ENCODE measurements at places on chromosomes 1 and 21. TPM values are rescaled to one million over a fixed set of nuclear protein-coding genes. Genes with fewer than 3 reads are reported as not detected.
A peak's percentile ranks its signal among the peaks of the same experiment; 100 is the strongest.

DNA sequence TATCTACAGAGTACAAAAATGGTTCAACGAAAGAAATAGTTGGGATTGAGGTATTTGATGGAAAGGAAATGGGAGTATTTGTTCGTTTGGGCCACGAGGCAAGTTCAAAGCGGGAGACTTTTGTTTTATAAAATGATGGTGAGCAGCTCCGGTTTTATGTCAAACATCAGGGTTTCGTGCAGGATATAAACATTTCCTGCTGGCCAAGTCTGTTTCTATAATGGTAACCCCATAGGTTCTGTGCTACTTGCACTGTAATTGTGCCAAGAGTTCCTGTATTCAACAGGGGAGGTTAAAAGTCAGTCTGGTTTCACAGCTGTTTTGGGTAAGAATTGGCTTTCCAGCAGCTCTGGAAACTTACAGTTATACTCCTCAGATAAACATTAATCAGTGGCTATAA is 290.3 kb upstream of the NRIP1 start:
- no peak overlapping the region for H3K27ac ChIP-seq
- DNase-seq = no peak
- H3K27me3 ChIP-seq = no peaks in the 10 kb centered on the region
- H3K36me3 ChIP-seq = no peaks in the 10 kb centered on the region
- peaks cover 3% of the 10 kb centered on the region for H3K4me1 ChIP-seq

DNA sequence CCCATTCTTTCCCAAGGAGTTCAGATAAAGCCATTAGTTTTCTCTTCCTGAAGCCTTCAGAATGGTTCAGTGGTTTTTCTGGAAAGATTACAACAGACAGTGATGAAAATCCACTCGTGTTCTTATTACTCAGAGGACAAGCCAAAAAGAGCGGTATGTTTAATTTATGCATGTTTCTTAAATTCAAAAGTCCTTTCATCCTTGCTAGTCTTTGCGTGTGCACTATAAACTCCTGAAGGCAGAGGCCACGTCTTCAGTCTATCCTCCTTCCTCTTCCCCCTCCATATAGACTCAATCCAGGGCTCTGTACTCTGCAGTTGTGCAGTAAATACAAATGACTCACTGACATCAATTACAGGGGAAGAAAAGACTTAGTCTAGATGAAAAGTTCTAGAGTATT is 409.2 kb upstream of the PLXNA2 start:
- DNase-seq = no peak
- H3K4me1 ChIP-seq = no peaks in the 10 kb centered on the region
- no peak overlapping the region for H3K4me3 ChIP-seq
- H3K27ac ChIP-seq = no peak overlapping the region
- H3K27me3 ChIP-seq = peaks cover 24% of the 10 kb centered on the region

DNA sequence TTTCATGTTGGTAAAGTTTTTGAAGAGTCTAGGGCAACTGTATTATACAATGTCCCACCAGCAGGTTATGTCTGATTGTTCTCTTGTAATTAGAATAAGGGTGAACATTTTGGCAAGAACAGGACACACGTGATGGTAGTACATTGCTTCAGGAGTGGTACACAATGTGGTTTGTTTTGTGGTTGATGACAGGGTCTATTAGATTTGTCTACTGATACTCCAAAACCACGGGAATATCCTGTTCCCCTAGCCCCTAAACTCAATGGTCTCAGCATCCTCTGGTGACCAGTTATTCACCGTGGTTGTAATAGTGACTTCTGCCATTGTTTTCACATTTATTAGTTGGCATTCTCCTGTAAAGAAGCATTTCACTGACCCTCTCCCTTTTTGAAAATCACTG is 22.1 kb upstream of the ACTA1 start:
- H3K4me1 ChIP-seq = no peaks in the 10 kb centered on the region
- H3K4me3 ChIP-seq = no peak overlapping the region
- H3K27ac ChIP-seq = no peak overlapping the region
- peaks cover 29% of the 10 kb centered on the region for H3K36me3 ChIP-seq
- DNase-seq = no peak
- H3K27me3 ChIP-seq = no peaks in the 10 kb centered on the region

- H3K4me1 ChIP-seq = no peaks in the 10 kb centered on the region
- H3K4me3 ChIP-seq = no peak overlapping the region
- H3K36me3 ChIP-seq = no peaks in the 10 kb centered on the region
- DNase-seq = no peak
Measured at GRCh38 chr21:39047046-39047445, 136.2 kb downstream of the PSMG1 start.

DNA sequence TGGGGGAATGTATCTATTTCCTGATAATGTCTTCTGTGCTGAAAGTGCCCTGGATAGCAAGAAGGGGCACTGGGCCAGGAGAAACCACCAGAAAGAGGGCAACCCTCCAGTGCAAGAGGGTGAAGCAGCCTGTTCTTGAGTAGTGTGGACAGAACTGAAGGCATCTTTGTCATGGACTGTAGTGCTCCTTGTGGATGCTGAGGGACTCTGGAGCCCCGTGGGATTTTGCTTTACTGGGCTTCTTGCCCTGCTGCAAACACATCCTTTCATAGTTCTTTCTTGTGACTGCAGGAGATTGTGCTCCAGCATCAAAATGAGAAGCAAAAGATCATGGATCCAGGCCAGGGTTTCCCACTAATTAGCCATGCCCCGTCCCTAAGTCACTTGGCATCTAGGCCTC is 300.6 kb downstream of the ZNF326 start:
- H3K27ac ChIP-seq = no peak overlapping the region
- DNase-seq = no peak
- no peaks in the 10 kb centered on the region for H3K36me3 ChIP-seq
- H3K4me3 ChIP-seq = no peak overlapping the region
- peaks cover 1% of the 10 kb centered on the region for H3K27me3 ChIP-seq
- no peaks in the 10 kb centered on the region for H3K4me1 ChIP-seq

- no peak for DNase-seq
- H3K36me3 ChIP-seq = peaks cover 19% of the 10 kb centered on the region
- no peak overlapping the region for H3K27ac ChIP-seq
- H3K4me3 ChIP-seq = no peak overlapping the region
Measured at GRCh38 chr1:39872698-39873097, 10.6 kb downstream of the TRIT1 start.

DNA sequence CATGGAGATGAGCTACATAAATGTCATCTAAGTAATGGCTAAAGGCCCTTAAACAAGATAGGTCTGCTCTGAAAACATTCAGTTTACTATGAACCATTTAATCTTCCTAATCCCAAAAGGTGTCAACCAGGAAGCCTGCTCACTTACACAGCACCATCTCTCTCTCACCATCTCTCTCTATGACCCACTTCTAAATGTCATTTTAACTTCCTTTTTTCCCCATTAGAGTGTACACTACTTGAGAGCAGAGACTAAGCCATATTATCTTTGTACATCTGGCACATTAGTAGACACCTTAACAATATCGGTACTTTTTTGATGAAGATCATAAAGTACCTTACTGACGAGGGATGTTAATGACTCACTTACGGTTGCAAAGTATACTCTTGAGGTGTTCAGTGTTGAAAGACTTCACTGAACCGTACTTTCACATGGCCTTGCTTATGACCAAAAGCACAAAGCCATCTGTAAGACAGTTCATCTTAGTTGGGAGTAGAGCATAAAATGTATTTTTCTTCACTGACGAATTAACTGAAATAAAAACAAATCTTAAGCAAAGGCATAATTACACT is 25.4 kb downstream of the FBXO42 start:
- peaks cover 6% of the 10 kb centered on the region for H3K36me3 ChIP-seq
- no peak overlapping the region for H3K4me3 ChIP-seq
- peaks cover 8% of the 10 kb centered on the region for H3K4me1 ChIP-seq
- H3K27ac ChIP-seq = no peak overlapping the region

- H3K36me3 ChIP-seq = no peaks in the 10 kb centered on the region
- DNase-seq = peak; percentile 55
Measured at GRCh38 chr1:26373281-26373680, 731 bp upstream of the ZNF683 start.

DNA sequence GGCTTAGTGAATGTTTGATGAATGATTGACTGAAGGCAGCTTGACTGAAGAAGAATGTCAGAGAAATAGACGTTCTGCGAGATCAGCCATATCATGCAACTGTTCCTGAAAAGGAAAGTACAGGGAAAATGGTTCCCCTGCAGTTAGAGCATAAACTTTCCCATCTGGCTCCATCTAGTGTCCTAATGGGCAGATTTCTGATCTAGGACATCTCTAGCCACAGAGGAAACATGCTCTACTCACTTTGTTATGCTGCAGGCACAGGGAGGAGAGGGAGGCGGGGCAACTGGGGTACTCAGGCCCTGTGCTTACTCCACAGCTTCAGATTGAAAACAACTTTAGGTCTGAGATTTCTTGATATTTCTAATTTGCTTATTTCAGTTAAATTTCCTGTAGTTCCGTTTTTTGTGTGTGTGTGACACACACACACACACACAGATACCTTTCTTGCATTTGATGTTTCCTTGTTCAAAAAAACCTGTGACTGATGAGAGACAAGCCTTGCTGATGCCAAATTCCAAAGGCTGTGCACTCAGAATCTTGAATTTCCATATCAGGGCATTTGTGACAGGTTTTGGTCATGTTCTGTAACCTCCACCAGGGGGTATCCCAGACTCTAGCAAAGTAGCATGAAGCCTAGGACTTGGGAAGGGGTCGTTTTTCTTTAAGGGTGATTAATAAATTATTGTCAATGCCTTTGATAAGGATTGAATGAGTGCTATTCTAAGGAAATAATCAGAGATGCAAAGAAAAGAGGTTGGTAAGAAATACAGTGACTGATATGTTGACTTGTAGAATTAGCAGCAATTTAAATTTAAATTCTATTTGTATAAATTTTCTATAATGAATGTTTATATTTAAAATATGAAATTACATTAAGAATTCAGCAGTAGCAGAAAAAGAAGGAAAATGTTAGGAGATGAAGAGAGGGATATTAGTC is 139.7 kb upstream of the BEND5 start:
- no peak overlapping the region for H3K4me3 ChIP-seq
- peaks cover 3% of the 10 kb centered on the region for H3K27me3 ChIP-seq
- no peak for DNase-seq
- H3K27ac ChIP-seq = no peak overlapping the region
- H3K36me3 ChIP-seq = no peaks in the 10 kb centered on the region

Gene FABP3
- not detected for total RNA-seq

Gene TDRD5
- not detected for total RNA-seq

Gene AMY1A
- total RNA-seq = not detected

All from activated CD4-positive, alpha-beta memory T cell treated with anti-CD3 and anti-CD28 coated beads for 36 hours (primary cell).